ENCODE measurements at places on chromosomes 1 and 21.

DNA sequence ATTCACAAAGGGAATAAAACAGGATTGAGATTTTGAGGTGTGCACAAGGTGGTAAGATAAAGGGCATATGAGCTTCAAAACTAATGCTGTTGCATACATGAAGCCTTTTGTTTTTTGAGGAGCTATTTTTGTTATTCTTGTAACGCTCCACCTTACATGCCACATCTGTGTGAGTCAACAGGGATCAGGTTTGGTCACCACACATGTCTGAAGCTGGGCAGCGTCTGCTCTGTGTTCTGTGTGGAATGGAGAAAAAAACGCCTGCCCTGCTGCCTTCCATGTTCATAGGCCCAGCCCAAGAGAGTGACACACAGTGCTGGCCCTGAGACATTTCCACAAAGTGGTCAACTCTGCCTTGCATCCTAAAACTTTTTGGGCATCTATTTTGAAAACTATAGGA is 67.7 kb downstream of the MPZL1 start:
- no peak for DNase-seq

GRCh38 chr1:206048582-206048981 is 4.4 kb upstream of the RHEX start:
- no peak for DNase-seq

GRCh38 chr1:109814223-109814622 is 50.5 kb upstream of the EPS8L3 start:
- no peak for DNase-seq

GRCh38 chr21:37224861-37225839 is 42.0 kb downstream of the VPS26C start:
- no peak for DNase-seq

GRCh38 chr1:21845646-21846641 is 33.9 kb downstream of the LDLRAD2 start:
- DNase-seq, result no peak

DNA sequence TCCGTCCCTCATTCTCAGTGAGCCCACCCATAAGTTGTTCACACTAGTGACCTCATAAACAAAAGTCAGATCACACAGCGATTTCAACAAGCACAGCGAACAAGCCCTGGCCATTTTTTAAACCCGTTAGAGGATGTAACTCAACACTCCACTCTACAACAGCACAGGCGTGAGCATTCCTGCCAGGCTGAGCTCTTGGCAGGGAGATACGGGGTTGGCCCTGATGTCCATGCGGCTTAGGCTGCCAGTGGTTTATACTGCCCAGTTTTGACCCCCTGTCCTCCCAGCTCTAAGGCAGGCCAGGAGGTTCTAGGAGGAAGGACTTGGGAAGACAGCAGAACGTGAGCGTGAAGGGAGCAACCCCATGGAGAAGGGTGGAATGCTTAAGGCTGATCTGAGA is 35.0 kb downstream of the PARP1 start:
- no peak for DNase-seq

GRCh38 chr1:72442262-72442661 is 159.9 kb upstream of the NEGR1 start:
- no peak for DNase-seq

DNA sequence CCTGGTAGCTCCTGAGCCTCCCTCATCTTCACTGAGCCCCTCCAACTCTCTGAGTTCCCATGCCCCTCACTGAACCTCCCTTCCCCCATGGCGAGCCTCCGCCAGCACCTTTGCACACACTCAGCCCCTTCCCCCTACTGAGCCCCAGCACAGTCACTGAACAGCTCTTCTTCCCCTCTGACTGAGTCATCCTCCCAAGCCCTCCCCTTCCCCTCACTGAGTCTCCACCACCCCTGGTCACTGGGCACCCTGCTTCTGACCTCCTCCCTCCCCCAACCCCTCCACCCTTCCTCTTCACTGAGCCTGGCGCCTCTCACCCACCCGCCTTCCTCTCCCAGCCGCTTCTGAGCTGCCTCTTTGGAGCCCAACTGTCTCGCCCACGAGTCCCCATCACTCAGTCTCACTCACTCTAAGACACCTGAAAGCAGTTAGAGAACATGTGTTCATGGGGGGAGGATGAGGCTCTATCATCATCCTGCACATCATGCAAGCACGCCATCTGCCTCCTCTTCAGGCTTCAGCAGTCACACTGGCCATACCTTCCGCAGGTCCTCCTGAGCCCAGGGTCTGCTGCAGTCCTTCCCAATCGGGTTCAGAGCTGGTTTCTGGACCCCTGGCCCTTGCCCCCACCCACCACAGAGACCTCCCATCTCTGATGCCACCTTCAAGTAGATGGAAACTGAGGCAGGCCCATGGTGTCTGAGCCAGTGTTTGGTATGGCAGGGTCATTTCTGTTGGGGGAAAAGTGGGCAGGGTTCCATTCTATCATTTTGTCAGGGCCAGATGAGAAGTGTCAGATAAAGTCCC is 2.0 kb upstream of the TRNP1 start:
- DNase-seq, result no peak

DNA sequence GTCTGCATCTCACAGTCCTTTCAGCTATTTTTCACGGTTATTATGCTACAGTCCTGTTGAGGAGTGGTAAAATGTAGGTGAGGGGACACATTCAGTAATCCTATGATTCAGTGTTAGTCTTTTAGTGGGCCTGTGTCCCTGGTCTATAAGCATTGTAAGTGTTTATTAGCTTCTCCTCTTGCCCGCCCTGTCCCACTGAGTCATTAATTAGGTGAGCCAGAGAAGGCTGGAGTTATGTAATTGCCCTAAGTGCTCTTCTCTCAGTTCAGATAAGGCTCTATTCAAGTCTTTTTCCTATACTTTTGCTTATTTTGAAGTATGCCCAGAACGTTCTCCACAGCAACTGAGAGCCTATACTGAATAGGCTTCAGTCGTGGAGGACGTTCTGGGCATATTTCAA is 76.3 kb upstream of the ZRANB2 start:
- DNase-seq, result no peak

GRCh38 chr1:30284226-30284625 is 439.2 kb downstream of the MATN1 start:
- DNase-seq, result no peak

DNA sequence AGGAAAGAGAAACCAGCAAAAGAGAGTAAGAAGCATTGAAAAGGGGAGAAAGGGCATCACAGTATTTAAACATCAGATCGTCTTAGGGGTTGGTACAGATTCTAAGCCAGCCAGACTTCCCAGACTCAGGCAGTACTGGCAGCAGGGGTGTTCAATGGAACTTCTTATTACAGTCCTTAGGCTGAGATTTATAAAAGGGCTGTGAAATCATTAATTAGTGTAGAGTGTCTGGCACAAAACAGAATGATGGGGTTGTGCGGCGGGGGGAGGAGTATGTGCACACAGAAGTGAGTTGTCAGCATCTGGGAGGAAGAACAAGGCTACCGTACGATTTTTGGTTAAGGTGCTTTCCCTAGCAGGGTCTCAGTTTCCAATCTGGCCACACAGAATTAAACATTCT is 38.2 kb downstream of the ARHGEF11 start:
- DNase-seq, result no peak

- no peak for DNase-seq
Observed at GRCh38 chr1:8214501-8215173, 103.3 kb upstream of the SLC45A1 start.

DNA sequence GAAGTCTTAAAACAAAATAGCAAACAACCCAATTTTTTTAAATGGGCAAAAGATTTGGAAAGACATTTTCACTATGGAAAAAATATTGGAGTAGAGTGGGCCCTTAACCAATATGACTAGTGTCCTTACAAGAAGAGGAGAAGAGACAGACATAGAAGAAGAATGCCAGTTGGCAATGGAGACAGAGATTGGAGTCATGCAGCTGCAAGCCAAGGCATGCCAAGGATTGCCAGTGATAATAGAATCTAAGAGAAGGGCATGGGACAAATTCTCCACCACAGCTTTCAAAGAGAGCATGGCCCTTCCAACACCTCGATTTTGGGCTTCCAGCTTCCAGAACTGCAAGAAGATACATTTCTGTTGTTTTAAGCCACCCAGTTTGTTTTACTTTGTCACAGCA is 92.7 kb downstream of the RGS2 start:
- DNase-seq, result no peak

GRCh38 chr1:11707621-11708276 is 16.2 kb downstream of the DRAXIN start:
- DNase-seq, result no peak

DNA sequence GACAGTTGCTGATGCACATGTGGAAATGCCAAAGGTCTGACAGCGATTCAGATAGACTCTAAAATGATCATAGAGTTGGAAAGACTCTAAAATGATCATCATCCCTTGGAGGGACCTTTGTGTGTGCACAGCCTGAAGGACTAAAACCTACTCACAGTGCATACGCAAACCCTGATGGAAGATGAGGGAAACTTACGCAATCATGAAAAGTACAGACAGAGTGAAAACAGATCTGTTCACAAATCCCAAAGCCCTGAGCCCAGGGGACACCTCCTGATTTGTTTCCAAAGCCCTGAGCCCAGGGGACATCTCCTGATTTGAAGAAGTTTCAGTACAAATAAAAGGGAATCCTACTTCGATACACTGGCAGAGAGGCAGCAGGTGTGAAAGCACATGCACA is 79.3 kb upstream of the PROX1 start:
- no peak for DNase-seq

- DNase-seq, result no peak
Observed at GRCh38 chr1:35535243-35535642, 22.0 kb downstream of the KIAA0319L start.

GRCh38 chr1:63601912-63602311 is 8.7 kb downstream of the PGM1 start:
- DNase-seq, result no peak

GRCh38 chr1:226690460-226690982 is 48.6 kb downstream of the ITPKB start:
- DNase-seq, result no peak

GRCh38 chr1:186234976-186235686 is 139.9 kb downstream of the TPR start:
- no peak for DNase-seq

DNA sequence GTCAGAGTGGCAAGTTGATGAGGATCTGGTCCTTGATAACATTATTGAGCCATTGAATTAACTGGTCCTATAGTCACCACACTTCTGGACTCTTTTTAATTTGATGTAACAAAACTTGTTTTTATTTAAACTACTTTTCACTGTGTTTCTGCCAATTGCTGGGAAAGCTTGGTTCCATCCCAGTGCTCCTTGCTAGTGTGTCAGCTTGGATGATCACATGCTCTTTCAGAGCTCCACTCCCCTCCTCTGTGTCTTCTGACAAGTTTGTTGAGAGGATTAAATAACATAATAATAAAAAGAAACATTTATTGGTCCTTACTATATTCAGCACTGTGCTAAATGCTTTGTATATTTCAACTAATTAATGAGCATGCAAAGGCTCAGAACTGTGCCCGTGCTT is 448.5 kb upstream of the B3GALT2 start:
- DNase-seq, result no peak
